ENCODE measurements at places on chromosomes 12 and 14. TPM values are rescaled to one million over a fixed set of nuclear protein-coding genes. Genes with fewer than 3 reads are reported as not detected.

DNA sequence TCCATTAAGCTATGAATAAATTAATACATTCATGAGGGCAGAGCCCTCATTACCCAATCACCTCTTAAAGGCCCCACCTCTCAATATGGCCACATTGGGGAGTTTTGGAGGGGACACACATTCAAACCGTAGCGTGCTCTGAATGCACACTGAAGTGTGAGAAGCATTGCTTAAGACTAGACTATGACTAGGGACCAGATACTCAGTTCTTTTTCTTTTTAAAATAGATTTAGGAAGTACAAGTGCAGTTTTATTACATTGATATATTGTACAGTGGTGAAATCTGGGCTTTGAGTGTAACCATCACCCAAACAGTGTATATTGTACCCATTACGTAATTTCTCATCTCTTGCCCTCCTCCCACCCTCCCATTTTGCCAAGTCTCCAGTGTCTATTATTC is 21.0 kb upstream of the JDP2 start:
- H3K36me3 ChIP-seq: no peaks in the 10 kb centered on the region
- peaks cover 11% of the 10 kb centered on the region for H3K27me3 ChIP-seq
- DNase-seq: no peak
- H3K4me1 ChIP-seq: no peaks in the 10 kb centered on the region

DNA sequence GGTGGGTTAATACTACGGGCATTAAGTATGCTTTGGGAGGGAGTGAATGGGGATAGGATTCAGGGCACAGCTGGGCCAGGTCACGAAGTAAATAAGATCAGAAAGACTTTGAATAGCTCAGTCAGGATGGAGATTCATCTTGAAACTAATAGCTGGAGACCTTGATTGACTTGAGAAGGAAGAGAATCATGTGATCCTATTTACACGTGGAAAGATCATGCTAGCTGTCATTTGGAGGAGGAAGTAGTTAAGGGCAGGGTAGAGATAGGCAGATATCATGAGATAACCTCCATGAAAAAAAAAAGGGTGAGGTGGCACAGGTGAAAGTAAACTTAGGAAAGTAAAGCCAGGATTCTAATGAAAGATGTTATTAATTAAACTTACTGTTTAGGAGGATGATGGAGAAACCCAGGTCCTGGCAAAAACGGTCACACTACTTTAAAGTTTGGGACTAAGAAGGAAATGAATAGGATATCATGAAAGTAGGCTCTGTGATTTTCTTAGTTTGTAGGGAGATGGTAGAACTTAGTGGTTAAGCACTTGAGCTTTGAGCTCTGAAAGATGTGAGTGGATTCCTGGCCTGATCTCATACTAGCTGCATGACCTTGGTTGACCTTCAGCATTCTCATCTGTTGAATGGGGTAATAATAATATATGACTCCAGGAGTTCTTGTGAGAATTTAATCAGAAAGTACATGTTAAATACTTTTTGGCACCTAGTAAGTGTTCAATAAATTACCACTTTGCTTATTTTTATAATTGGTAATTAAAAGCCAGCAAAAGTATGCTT is 439.0 kb downstream of the NRXN3 start:
- no peaks in the 10 kb centered on the region for H3K4me1 ChIP-seq
- no peaks in the 10 kb centered on the region for H3K36me3 ChIP-seq
- peaks cover 3% of the 10 kb centered on the region for H3K27me3 ChIP-seq
- H3K27ac ChIP-seq: no peak overlapping the region
- H3K4me3 ChIP-seq: no peak overlapping the region
- DNase-seq: no peak

GRCh38 chr12:132430838-132431774 is 58.8 kb upstream of the FBRSL1 start:
- no peak overlapping the region for H3K4me3 ChIP-seq
- H3K27ac ChIP-seq: no peak overlapping the region
- DNase-seq: no peak
- H3K36me3 ChIP-seq: no peaks in the 10 kb centered on the region

DNA sequence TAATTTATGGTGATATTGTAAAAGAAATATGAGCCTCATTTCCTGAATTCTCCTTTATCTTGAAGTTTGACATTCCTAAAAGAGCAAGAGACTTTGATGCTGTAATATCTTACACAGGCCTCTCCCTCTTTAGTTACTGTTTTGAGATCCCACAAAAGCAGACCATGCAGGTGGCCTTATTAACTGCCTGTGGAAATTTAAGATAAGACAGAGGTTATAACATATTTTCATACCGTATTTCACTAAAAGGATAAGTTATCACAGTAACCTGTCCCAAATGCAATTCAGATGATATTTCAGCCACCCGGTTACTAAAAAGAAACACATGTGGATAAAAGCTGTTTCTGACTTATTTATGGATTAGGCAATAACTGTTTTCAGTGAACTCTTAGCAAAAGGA is 150.1 kb downstream of the NAV3 start:
- no peaks in the 10 kb centered on the region for H3K36me3 ChIP-seq
- H3K4me1 ChIP-seq: no peaks in the 10 kb centered on the region
- DNase-seq: no peak
- H3K4me3 ChIP-seq: no peak overlapping the region
- no peak overlapping the region for H3K27ac ChIP-seq

DNA sequence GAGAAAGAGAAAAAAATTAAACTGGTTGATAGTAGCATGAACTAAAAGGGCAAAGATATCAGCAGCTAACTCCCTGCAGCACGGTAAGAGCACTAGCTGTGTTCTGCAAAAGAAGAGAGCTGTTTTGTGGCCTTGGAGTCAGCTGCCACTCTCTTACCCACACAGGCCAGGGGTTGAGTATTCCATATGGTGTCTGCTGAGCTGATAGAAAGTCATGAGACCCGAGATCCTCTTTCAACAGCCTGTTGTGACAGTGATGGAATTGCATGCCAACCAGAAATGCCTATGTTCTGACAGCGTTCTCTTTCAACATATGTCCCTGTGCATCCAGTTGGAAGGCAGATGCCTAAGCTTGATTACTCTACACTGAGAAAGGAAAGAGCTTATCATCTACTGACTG is 39.9 kb downstream of the TMTC1 start:
- H3K27ac ChIP-seq: no peak overlapping the region
- H3K27me3 ChIP-seq: peaks cover 3% of the 10 kb centered on the region
- no peak overlapping the region for H3K4me3 ChIP-seq
- no peak for DNase-seq
- H3K36me3 ChIP-seq: no peaks in the 10 kb centered on the region
- H3K4me1 ChIP-seq: no peaks in the 10 kb centered on the region

DNA sequence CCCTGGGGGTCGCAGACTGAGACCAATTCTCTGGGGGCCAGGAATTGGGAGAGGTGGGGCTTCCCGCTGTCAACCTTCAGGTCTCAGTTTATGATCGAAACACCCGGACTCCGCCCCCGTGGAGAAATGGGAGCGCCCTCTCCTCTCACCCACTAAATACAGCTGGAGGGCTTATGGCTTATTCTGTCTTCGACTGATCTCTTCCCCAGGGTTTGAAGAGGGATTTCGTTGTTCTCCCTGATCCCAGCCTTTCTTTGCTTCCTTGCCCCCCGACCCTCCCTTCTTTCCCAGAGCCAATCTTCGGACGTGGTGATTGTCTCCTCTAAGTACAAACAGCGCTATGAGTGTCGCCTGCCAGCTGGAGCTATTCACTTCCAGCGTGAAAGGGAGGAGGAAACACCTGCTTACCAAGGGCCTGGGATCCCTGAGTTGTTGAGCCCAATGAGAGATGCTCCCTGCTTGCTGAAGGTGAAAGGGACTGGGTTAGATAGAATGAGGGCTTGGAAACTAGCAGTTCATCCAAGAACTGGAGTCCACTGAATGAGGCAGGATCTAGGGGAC is 607 bp downstream of the OS9 start:
- no peak overlapping the region for H3K27ac ChIP-seq
- peaks cover 3% of the 10 kb centered on the region for H3K4me1 ChIP-seq
- H3K27me3 ChIP-seq: peaks cover 13% of the 10 kb centered on the region
- H3K4me3 ChIP-seq: no peak overlapping the region

- no peak overlapping the region for H3K27ac ChIP-seq
- H3K36me3 ChIP-seq: no peaks in the 10 kb centered on the region
- no peak overlapping the region for H3K4me3 ChIP-seq
- H3K4me1 ChIP-seq: no peaks in the 10 kb centered on the region
- no peak for DNase-seq
These were observed 12.8 kb downstream of the MYL2 start for GRCh38 chr12:110907583-110907982.

- no peak overlapping the region for H3K4me3 ChIP-seq
- H3K36me3 ChIP-seq: no peaks in the 10 kb centered on the region
- no peak for DNase-seq
- no peaks in the 10 kb centered on the region for H3K4me1 ChIP-seq
- no peak overlapping the region for H3K27ac ChIP-seq
These were observed 138.5 kb upstream of the SRRM4 start for GRCh38 chr12:118842866-118843265.

- peaks cover 24% of the 10 kb centered on the region for H3K4me1 ChIP-seq
- no peak for DNase-seq
- no peaks in the 10 kb centered on the region for H3K36me3 ChIP-seq
- no peak overlapping the region for H3K27ac ChIP-seq
- no peak overlapping the region for H3K4me3 ChIP-seq
These were observed 7.9 kb downstream of the PPFIBP1 start for GRCh38 chr12:27531896-27532295.

GRCh38 chr12:14171106-14171505 is 189.7 kb upstream of the GRIN2B start:
- no peak for DNase-seq
- peaks cover 2% of the 10 kb centered on the region for H3K4me1 ChIP-seq
- no peaks in the 10 kb centered on the region for H3K36me3 ChIP-seq
- no peak overlapping the region for H3K27ac ChIP-seq

DNA sequence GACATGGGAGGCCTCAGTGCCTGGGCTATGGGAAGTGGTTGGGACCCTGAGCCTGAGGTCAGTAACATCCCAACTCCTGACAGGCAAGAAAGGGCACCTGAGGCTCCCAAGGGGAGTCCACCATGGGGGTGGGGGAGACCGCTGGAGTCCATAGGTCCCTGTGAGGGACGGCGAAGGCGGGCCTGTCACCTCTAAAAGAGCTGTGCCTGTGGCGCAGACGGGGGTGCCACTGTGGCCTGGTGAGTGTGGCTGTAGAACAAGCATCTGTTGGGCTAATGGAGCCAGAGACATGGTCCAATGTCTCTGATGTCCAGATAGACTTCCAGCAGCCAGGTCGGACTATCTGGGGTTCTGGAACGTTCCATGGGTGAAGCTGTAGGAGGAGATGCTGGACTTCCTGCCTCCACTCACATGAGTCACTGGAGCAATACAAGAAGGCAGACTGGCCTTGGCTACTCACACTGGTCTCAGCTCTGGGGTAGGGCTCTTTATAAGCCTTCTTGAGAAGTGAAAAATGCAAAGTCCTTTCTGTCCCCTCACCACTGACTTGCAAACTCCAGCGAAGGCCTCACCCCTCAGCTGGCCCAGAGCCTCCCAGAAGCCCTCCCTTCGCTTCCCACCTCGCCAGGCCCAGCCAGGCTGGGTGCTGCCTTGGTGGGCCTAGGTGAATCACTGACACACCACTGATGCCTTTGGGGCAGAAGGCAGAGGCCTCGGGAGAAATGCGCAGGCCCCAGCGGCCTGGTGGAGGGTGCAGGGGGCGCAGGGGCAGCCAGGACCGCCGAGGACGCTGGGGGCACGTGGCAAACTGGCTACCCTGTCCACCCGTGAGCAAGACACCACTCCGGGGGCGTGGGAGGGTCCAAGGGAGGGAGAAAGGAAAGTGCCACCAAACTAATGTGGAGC is 1.1 kb upstream of the TRAF3 start:
- peak; percentile 48 for DNase-seq
- H3K36me3 ChIP-seq: peaks cover 24% of the 10 kb centered on the region
- peaks cover 49% of the 10 kb centered on the region for H3K4me1 ChIP-seq
- peak overlapping the region; percentile 81 for H3K27ac ChIP-seq
- H3K4me3 ChIP-seq: peak overlapping the region; percentile 64
- no peaks in the 10 kb centered on the region for H3K27me3 ChIP-seq

GRCh38 chr14:48983351-48983888 is 602.8 kb downstream of the RPS29 start:
- DNase-seq: no peak
- H3K4me3 ChIP-seq: no peak overlapping the region
- no peaks in the 10 kb centered on the region for H3K4me1 ChIP-seq
- no peak overlapping the region for H3K27ac ChIP-seq
- no peaks in the 10 kb centered on the region for H3K36me3 ChIP-seq
- H3K27me3 ChIP-seq: no peaks in the 10 kb centered on the region

DNA sequence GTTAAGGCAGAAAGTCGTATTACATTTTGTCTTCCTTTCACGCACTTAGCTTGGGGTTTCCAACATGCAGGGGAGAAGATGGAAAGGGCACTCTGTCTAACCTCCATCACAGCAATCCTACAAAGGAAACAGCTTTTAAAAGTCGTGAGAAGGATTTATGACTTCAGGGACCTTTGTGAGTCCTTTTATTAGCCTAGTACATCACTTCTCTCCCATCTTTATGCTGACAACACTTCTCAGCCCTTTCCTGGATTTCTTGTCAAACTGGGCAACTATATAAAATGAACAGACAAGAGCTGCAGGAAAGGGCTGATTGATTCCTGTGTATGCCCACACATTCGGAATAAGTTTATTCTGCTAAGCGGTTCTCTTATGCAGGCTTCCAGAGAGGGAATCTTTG is 159.0 kb downstream of the DERA start:
- no peaks in the 10 kb centered on the region for H3K4me1 ChIP-seq
- H3K27me3 ChIP-seq: peaks cover 4% of the 10 kb centered on the region
- H3K27ac ChIP-seq: no peak overlapping the region
- no peak for DNase-seq
- no peaks in the 10 kb centered on the region for H3K36me3 ChIP-seq
- H3K4me3 ChIP-seq: no peak overlapping the region

- H3K4me1 ChIP-seq: no peaks in the 10 kb centered on the region
- H3K27me3 ChIP-seq: peaks cover 46% of the 10 kb centered on the region
- no peak for DNase-seq
- no peak overlapping the region for H3K4me3 ChIP-seq
These were observed 50.8 kb downstream of the KCNA1 start for GRCh38 chr12:4960547-4960946.

GRCh38 chr12:41211448-41211847 is 23.3 kb downstream of the PDZRN4 start:
- no peaks in the 10 kb centered on the region for H3K27me3 ChIP-seq
- DNase-seq: no peak
- no peaks in the 10 kb centered on the region for H3K36me3 ChIP-seq
- H3K27ac ChIP-seq: no peak overlapping the region

GRCh38 chr12:56840922-56841321 is 77.8 kb downstream of the HSD17B6 start:
- peaks cover 13% of the 10 kb centered on the region for H3K4me1 ChIP-seq
- H3K27me3 ChIP-seq: peaks cover 4% of the 10 kb centered on the region
- no peaks in the 10 kb centered on the region for H3K36me3 ChIP-seq

CFAP73 gene
- not detected for total RNA-seq

CD69 gene
- 76.0 TPM for total RNA-seq

TAS2R19 gene
- 1.8 TPM for total RNA-seq

ADGRD1 gene
- total RNA-seq: 2.2 TPM

FAR2 gene
- 13.6 TPM for total RNA-seq
